ENCODE measurements at places on chromosomes 16 and 17.
A peak's percentile ranks its signal among the peaks of the same experiment; 100 is the strongest.

GRCh38 chr16:27199736-27200135 is 3.6 kb upstream of the KDM8 start:
- DNase-seq: no peak

DNA sequence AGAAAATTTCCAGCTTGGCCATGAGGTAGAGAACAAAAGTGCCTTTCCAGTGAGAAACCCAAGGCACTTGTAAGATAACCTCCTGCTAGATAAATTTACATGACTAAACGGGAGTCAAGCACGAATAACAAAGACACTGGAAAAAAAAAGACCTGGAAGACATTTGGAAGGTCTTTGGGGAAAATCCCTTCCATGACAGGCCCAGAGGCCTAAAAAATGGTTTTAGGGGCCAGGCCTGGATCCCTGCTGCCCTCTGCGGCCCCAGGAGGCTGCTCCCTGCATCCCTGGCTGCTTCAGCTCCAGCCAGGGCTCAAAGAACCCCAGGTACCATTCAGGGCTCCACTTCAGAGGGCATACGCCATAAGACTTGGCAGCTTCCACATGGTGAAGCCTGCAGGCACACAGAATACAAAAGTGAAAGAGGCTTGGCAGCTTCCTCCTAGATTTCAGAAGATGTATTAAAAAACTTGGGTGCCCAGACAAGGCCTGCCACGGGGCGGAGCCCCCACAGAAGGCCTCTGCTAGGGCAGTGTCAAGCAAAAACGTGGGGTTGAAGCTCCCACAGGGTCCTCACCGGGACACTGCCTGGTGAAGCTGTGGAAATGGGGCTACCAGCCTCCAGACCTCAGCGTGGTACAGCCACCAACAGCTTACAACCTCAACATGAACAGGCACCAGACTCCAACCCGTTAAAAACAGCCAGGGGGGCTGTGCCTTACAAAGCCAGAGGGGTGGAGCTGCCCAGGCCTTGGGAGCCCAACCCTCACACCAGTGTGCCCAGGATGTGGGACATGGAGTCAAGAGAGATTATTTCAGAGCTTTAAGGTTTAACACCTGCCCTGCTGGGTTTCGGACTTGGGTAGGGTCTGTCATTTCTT is 77.1 kb downstream of the SDK2 start:
- no peak for DNase-seq

GRCh38 chr16:12794486-12795387 is 8.9 kb downstream of the CPPED1 start:
- no peak for DNase-seq

DNA sequence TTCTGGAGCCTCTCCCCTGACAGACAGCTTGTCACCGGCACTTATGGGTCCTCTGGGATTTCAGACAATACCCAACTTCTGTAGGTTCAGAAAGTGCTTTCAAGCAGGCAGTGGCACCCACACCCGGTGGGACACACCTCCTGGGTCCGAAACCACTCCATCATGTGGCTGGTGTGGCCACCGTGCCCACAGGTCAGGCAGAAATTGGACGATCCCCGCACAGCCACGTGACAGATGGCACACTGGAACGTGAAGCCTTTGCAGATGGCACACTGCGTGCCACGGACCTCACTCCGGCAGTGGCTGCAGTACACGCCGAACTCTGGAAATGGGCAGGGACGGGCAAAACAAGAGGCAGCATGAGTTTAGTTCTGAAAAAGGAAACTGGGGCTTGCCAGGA is 99.5 kb upstream of the FA2H start:
- DNase-seq: no peak

- DNase-seq: peak; percentile 22
Observed at GRCh38 chr16:89246903-89247733, 29.6 kb downstream of the ZNF778 start.

- no peak for DNase-seq
Observed at GRCh38 chr17:4509923-4510617, 11.4 kb downstream of the SPNS2 start.

- no peak for DNase-seq
Observed at GRCh38 chr16:81758376-81758775, 20.7 kb upstream of the PLCG2 start.

- DNase-seq: no peak
Observed at GRCh38 chr17:77513045-77513444, 372.3 kb downstream of the SEC14L1 start.

DNA sequence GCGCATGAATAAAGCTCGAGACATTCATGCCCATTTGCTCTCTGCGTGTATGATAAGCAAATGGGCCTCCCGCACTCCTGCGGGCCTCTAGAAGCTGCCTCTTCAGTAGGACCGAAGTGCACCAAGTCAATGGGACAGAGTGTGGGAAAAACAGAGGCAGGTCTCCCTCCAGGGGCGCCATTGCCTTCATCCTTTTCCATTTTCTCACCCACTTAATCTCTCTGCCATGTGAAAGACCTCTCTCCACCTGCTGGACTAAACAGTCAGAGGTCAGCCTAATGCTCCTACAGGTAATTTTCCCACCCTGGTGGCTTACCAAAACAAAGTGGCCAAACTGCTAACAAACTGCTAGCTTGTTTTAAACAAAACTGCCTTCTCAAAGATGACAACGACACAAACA is 210.9 kb downstream of the ZFHX3 start:
- DNase-seq: no peak

GRCh38 chr16:23753908-23754593 is 775 bp upstream of the CHP2 start:
- no peak for DNase-seq

DNA sequence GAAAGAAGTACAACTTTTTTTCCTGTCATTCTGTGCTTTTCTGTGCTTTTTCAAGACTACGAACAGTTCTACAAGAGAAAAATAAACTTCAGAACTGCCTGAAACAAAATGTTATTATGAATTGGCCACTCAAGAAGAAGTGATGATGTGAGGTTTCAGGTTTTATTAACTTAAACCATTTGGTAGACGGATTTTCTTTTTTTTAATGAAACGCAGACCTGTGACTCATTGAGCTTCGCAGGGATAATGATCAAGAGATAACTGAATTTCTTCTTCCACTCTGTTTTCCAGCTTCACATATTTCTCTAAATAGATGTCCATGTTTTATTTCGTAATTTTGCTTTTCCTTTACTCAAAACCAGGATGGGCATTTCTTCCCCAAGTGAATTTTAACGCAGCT is 32.7 kb downstream of the AIPL1 start:
- DNase-seq: no peak

- no peak for DNase-seq
Observed at GRCh38 chr16:89944773-89945172, 3.8 kb upstream of the DEF8 start.

DNA sequence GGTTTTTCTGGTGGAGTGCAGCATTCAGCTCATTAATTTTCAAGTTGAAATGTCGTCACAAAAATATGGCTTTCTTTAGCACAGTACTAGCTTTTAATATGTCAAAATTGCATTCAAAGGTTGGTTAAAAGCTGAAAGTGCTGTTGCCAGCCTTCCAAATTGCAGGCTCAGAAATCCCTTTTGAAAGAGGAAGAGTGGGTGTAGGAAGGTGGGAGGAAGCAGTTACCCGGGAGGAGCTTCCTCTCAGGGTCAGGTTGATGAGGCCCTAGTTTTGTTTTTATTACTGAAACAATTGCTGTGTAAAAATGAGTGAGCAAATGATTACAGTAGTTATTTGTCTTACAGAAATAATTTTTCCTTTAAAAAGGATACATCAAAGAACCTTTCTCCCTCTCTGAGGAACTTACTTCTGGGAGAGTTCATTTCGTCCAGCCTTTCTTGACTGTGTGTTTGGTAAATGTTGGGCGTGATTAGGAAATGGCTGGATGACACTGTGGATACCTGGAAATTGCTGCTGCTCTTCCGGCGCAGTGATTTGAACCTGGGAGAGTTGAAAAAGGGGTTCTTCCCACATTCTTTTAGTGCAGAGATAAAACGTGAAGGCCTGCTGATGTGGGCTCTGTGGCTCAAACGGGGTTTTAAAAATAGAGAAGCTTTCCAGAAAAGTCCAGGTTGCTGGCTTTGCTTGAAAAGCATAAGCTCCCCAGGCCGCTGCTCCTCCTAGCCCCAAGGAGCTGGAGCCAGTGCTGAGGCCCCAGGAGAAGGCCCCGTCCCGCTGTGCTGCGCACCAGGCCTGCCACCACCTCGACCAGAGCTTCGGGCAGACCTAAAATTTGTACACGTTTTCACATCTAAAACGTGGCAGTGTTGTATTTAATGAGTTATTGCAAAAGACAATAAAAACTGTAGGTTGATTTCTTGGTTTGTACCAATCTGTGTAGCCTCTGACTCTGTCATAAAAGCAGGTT is 41.7 kb downstream of the SEC14L1 start:
- no peak for DNase-seq

DNA sequence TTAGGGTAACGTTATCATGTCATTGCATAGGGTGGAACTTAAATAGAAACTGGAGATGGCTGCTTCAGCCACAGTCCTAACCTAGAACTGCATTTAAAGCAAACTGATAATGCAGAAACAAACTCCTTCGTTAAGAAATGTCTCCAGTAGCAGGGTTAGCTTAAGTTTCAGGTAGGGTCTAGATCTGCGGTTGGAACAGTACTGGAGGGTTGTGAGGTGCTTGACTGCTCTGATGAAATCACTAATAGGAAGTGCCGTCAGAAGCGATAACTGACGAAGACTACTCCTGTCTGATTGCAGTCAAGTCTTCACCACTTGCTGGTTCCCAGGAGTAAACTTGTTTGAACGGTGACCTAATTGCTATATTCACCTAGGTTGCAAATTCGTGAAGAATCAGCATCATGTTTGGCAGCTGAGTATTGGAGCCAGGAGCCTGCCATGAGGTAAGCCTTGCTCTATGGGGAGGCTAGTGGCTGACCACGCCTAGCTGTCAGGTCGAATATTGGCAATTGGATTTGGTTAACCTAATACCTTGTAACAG is 24.5 kb downstream of the TRPV2 start:
- DNase-seq: no peak

- no peak for DNase-seq
Observed at GRCh38 chr17:31882571-31882970, 18.9 kb downstream of the UTP6 start.

DNA sequence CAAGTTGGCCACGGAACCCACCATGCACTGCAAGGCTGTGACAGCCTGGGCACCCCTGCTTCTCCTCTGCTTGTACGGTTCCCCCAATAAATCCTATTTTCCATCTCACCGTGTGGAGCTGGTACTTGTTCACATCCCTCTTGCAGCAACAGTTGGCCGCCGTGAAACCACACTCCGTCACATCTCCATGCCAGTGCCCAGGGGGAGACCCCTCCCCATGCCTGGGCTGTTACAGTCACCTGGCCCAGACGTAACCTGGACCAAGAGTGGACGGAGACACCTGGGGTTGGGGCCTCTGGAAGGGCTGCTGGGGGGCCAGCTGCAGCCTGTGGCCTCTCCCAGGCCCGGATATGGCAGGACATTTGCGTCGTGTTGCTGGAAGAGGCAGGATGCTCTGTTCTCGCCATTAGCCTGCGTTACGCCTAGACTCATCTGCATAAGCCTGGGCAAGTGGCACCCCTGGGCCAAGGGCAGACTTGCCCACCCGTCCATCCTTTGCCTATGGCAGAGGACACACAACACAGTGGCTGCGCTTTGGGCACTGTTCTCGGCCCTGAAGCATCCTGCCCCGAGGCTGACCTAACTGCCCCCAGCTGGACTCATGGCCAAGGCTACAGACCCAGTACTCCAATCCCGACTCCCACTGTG is 14.2 kb upstream of the KREMEN2 start:
- DNase-seq: no peak

DNA sequence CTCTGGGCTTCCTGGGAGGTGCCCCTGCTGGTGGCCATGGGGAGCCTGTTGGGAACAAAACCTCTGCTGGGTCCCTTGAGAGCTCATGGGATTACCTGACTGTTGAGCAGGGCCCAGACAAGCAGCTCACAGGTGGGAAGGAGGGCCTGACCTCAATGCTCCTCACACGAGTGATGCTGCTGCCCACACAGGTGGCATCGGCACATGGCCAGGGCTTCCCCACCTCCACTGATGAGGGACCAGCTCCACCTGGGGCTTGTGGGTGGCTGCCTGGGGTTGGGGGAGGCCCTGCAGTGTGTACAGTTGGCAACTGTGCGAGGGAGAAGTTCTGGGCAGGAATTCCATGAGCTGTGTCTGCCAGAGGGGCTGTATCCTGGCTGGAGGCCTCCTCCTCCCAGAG is 87.8 kb upstream of the NLRP1 start:
- no peak for DNase-seq

- no peak for DNase-seq
Observed at GRCh38 chr17:77456271-77456950, 315.6 kb downstream of the SEC14L1 start.

DNA sequence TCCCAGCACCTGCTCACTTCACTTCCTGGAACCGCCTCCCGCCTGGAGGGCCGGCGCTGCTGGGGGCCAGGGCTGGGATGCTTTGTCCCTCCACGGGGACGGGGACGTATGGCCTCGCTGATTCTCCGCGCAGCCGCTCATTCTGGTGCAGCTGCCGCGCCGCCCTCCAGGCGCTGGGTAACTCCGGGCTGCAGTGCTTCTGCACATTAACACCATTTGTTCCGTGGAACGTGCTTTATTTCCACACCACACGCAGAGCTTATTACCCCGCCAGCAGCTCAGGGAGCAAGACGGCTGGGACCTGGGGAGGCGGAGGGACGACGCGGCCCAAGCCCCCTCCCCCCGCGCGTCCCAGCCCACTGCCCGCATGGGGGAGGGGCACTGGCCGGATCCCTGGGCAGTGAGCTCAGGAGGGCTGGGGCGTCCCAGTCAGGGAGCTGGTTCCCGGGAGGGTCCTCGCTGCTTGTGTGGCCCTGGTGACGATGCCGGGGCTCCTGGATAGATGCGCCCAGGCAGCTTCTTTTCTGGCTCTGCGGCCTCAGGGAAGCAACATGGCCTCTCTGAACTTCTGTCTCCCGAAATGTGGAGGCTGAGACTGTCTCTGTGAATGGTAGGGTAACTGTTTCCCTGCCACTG is 45.4 kb upstream of the ACSF3 start:
- no peak for DNase-seq

GRCh38 chr16:55737318-55737717 is 81.5 kb downstream of the SLC6A2 start:
- DNase-seq: no peak

DNA sequence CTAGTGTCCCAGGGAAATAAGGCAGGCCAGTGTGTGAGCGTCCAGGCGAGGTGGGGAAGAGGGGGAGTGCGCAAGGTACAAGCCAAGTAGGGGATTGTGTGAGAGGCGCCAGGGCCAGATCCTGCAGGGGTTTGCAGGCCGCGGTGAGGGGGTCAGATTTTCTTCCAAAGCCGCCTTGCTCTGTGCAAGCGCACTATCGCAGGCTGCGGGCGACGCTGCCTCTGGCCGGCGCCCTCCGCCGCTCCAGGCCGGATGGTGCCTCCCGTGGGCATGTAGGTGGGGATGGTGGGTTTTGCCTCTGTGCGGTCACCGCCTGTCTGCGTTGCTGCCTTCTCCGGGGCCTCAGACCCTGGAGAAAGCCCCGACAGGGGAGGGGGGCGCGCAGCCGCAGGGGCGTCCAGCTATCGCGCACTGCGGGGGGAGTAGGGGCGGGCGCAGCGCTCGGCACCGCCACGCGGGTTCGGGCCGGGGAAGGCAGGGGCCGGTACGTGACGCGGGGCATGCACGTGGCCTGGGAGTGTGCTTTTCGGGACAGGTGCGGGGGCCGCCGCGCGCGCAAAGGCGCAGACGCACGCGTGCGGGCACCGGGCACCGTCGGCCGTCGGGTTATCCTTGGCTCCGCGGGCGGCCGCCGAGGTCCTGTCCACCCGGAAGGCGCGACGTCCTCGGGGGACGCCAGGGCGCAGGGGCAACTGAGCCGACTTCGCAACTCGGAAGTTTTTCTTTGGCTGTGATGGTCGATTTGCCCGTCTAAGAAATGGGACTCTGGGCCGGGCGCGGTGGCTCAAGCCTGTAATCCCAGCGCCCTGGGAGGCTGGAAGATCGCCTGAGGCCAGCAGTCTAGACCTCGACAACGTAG is 1.1 kb upstream of the HAPSTR1 start:
- no peak for DNase-seq

GRCh38 chr16:66551788-66552285 is 539 bp upstream of the CKLF start:
- DNase-seq: no peak
